ENCODE measurements at places on chromosomes 12 and 14. TPM values are rescaled to one million over a fixed set of nuclear protein-coding genes. Genes with fewer than 3 reads are reported as not detected.

G2E3 gene
- 41.6 TPM for total RNA-seq

LUM gene
- total RNA-seq, result 16.7 TPM

PTPRR gene
- 12.8 TPM for total RNA-seq

OTUB2 gene
- 5.2 TPM for total RNA-seq

DERA gene
- 10.3 TPM for total RNA-seq

SOX5 gene
- total RNA-seq, result 101 TPM

MGST1 gene
- 0.98 TPM for total RNA-seq

LBHD2 gene
- not detected for total RNA-seq

ITGA5 gene
- total RNA-seq, result 5.2 TPM

ASPG gene
- under 0.01 TPM for total RNA-seq

PRR4 gene
- 0.98 TPM for total RNA-seq

CCDC85C gene
- total RNA-seq, result 6.1 TPM

SELPLG gene
- total RNA-seq, result 1.2 TPM

GZMH gene
- total RNA-seq, result not detected

P2RX2 gene
- not detected for total RNA-seq

GPD1 gene
- 15.2 TPM for total RNA-seq

PGF gene
- 1.7 TPM for total RNA-seq

FAM181A gene
- 0.74 TPM for total RNA-seq

TMEM253 gene
- not detected for total RNA-seq

ZC2HC1C gene
- total RNA-seq, result 1.7 TPM

GLIPR1L2 gene
- 1.7 TPM for total RNA-seq

STAC3 gene
- total RNA-seq, result 0.25 TPM

KCNMB4 gene
- total RNA-seq, result 32.0 TPM

TAS2R13 gene
- total RNA-seq, result 5.2 TPM
